ENCODE measurements at places on chromosomes 5 and 9. TPM values are rescaled to one million over a fixed set of nuclear protein-coding genes. Genes with fewer than 3 reads are reported as not detected.

- DNase-seq: no peak
Measured at GRCh38 chr5:151541571-151541970, 49.6 kb downstream of the FAT2 start.

GRCh38 chr9:126150411-126151030, 176.1 kb upstream of the MVB12B start:
- DNase-seq: no peak

DNA sequence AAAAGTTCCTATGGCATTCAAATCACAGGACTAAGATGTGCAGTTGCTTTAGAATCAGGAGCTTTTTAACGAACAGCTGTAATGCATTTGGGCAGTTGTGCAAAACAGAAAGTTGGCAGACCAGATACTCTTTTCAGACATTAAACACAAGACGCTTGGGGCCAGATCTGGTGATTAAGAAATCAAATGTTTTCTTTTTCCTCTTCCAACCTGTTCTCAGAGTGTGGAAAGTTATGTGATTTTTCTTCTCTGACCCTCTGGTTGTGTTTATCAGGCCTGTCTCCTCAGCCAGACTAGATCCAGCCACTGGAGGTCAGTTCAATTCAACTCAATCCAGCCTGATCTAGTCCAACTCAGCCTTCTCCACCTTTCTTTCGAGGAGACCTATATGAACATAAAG, 298.5 kb upstream of the PCSK5 start:
- no peak for DNase-seq

DNA sequence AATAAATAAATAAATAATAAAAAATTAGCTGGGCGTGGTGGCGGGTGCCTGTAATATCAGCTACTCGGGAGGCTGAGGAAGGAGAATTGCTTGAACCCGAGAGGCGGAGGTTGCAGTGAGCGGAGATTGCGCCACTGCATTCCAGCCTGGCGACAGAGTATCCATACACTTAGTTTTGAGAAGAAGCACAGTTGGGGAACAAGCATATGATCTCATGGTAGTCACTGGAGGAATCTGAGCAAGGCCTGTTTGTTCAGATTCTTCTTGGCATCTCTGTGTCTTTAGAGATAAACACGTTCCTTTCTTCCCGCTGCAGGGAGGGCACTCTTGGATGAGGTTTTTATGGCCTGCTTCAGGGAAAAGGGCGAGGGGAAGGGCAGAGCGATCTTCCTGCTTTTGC, 15.6 kb upstream of the DENND1A start:
- DNase-seq: no peak

- DNase-seq: no peak
Measured at GRCh38 chr5:36033486-36033885, 33.2 kb downstream of the UGT3A2 start.

DNA sequence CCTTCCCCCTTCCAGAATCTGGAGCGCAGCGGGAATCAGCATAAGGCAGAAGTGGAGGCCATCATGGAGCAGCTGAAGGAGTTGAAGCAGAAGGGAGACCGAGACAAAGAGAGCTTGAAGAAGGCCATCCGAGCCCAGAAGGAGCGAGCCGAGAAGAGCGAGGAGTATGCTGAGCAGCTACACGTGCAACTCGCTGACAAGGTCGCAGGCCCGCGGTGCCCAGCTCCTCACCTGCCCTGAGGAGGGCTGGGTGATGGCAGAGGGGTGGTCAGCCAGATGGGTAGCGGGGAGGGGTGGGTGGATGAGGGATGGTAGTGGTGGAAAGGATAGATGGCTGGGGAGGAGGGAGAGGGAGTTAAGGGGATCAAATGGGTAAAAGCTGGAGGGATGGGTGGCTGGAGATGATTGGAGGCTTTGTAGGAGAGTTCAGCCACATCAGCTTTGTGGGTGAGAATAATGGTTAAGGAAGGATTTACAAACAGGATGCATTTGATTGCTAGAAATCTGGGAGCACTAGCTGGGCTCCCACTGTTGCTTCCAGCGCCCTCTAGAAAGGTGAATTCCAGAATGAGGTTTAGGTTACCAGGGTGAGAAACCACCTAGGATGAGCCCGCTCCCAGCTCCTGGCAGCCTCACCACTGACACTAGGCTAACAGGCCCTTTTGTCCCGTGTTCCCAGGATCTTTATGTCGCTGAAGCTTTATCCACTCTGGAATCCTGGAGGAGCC, 19.7 kb upstream of the GLE1 start:
- DNase-seq: no peak

DNA sequence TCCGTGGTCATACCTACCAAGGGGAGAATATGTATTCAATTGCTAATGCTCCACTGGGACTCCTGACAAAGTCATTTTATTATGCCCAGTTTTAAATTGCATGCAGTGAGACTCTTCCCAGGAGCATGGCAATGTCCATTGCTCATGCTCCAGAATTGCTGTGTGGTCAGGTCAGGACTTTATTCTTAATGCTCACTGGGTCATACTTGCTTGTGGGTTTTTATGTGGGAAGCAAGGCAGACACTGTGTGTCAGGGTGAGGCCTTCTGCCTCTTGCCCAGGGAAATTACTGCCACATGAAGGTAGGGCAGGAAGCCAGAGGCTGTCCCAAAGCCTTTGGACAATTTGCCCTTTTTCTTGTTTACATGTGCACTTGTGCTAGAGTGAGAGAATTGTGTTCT, 164.6 kb upstream of the MEF2C start:
- no peak for DNase-seq

DNA sequence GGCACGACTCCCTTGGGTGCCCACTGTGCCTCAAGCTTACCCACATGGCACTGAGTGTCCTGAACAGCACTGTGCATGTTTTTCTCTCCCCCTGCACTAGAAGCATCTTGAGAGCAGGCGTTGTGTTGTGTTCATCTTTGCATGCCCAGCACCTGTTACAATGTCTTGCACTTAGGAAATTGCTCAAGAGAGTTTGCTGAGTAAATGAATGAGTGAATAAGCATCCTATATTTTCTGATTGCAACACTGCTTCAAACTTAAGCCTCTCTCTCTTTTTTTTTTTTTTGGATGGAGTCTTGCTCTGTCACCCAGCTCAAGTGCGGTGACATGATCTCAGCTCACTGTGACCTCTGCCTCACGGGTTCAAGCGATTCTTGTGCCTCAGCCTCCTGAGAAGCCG, 94.5 kb downstream of the LMNB1 start:
- DNase-seq: no peak

DNA sequence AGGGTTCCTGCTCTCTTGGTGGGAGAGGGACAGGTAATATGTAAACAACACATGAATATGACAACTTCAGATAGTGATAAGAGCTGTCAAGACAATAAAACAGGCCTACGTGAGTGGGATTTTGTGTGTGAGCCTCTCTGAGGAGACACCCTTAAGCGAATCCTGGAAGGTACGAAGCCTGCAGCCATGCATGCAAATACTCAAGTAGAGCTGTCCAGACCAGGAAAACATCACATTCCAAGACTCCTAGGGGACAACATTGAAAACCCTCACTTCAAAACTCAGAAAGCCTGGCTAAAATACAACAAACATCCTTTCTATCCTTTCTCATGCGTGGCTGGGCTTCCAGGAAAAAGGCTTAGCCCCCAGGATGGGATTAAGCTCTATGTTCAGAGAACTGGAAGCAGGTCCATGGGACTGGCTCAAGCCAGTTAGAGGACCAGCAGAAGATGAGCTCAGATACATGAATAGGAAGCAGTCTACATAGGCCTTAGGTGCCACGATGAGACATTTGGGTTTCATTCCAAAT, 124.8 kb upstream of the IQGAP2 start:
- no peak for DNase-seq

DNA sequence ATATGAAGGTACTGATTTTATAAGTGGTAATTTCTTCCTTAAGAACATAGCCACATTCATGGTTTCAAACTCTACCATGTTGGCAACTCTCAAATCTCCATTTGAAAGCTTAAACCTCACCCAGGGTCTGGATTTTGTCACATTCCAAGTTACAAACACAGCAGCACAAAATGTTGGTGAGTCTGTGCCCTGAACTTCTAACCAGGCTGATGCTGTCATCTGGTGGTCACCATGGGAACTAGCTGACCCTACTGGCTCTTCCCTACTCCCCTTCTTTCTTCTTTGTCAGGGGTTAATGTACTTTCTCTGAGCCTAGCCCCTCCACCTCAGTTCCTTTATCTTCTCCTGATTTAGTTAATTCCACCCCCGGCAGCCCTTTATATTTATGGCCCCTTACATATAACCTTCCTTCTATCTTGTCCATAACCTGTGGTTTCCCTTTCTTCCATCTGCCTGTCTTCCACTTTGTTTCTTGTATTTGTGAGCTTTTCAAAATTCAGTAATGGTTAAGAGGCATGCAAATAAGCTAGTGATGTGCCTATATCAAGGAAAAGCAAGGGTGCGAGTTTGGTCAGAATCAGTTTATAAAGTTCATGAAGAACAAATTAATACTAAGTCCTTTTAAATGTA, 35.9 kb downstream of the TGFBR1 start:
- DNase-seq: peak; percentile 56

- DNase-seq: no peak
Measured at GRCh38 chr9:77731008-77731698, 83.0 kb upstream of the GNA14 start.

DNA sequence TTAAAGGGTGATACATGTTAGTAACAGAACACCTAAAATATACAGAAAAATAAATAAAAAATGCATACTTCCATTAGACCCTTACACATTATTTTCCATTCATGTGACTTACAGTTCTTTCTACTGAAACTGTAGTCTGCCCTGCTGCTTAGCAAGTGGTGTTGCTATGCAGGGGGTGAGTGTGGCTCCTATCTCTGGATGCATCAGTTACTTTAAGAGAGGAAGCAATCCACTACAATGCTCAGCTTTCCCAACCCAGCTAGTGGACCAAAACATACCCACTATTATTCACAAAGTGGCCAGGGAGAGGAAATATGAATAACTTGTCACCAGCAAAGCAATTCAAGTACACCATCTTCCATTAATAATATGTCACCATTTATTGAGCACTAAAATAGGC, 121.8 kb downstream of the DOCK2 start:
- DNase-seq: no peak

- no peak for DNase-seq
Measured at GRCh38 chr9:138097501-138097991, 220.0 kb downstream of the CACNA1B start.

GRCh38 chr9:89558196-89558899, 46.5 kb upstream of the GADD45G start:
- no peak for DNase-seq

DNA sequence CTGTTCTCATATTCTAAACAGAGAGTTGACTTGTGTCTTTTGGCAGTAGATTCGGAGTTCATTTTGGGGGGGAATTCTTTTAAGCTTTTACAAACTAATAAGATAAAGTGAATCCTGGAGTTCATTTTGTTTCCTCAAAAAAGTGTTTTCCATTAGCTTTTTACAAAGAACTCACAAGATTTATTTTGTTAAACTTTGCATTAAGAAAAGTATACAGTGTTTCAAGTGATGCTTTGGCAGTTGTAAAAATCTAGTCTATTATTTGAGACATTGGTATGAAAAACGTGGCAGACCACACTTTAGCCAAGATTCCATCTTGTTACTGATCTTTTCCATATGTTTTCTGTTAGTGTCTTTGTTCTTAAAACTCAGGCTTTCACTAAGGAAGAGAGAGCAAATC, 1.2 kb upstream of the OMD start:
- no peak for DNase-seq

DNA sequence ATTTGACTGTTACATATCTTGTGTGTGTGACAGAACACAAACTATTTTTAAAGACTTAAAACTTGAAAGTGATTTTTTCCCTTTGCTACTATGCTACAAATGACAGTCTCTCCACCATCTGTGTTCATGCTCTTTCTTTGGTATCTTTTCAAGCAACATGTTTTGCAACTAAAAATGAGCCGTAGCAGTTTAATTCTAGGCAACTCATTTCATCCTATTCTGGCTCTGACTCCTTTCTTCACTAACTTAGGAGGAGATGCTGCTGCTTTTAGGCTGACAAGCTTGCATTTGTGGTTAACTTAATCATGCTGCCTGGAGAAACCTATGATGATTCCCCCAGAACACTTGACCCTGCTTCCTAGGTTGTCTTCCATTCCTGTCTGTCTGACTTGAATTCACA, 100.6 kb downstream of the HACD4 start:
- no peak for DNase-seq

GRCh38 chr9:7229571-7229970, 471.8 kb downstream of the KDM4C start:
- DNase-seq: no peak

- DNase-seq: no peak
Measured at GRCh38 chr5:33692980-33693379, 198.8 kb downstream of the ADAMTS12 start.

DNA sequence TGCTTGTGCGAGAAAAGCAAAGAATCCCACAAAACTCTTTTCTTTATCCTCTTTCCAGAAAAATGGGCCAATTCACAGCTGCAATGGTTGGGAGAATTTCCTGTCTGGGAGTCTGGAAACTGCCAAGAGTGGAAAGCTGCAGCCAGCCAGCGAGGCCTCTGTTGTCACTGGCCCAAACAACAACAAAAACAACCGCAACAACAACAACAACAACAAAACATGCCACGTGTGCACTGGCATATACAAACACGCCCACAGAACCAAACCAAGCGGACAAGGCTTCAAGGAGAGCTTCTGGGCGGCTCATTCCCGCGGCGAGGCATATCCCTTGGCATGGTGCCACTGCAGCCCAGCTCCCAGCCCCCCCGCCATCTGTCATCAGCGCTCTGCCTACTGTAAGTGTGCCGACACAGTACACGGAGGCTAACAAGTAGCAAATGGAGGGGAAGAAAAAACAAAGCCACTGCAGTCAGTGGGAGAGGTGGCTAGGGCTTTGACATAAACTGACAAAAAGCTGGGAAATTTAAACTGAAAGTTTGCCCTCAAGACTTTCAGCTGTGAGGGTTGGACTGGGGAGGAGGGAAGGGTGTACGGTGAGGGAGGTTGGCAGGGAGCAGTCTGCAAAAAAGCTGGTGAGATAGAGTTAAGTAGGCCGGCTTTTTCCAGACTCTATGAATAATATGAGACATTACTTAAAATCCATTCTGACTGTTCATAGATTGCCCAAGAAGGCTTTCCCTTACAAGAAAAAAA, 165.0 kb upstream of the ZNF462 start:
- DNase-seq: no peak

DNA sequence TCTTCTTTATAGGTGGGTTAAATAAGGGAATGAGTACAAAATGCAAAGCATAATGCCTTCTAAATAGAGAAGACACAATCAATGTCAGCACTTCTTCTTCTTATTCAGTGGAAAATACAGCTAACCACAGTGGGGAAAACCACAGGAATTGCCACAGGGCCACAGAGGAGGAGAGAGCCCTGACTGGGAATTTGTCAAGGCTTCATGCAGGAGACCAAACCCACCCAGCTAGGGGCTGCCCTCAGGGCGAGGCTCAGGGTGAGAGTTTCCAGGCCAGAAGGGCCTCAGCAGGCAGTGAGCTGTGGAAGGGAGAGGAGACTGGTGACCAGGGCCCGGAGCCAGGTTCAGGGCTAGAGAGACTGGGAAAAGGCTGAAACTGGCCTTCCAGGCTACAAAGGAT, 279.1 kb downstream of the MSX2 start:
- DNase-seq: no peak

GRCh38 chr9:20906326-20906725, 125.1 kb downstream of the HACD4 start:
- DNase-seq: no peak

Gene SOHLH1
- not detected for total RNA-seq

Gene HTR4
- total RNA-seq: not detected

Gene PCDHA10
- not detected for total RNA-seq

Gene LRRC70
- total RNA-seq: 1.4 TPM

Gene SH2D3C
- 77.5 TPM for total RNA-seq

Measured in activated CD8-positive, alpha-beta T cell treated with anti-CD3 and anti-CD28 coated beads, Interleukin-2, amount 10 ng/mL, durations not matched to agents 7 days and 5 days (primary cell).